ENCODE measurements at places on chromosomes 13 and 19. TPM values are rescaled to one million over a fixed set of nuclear protein-coding genes. Genes with fewer than 3 reads are reported as not detected.

DNA sequence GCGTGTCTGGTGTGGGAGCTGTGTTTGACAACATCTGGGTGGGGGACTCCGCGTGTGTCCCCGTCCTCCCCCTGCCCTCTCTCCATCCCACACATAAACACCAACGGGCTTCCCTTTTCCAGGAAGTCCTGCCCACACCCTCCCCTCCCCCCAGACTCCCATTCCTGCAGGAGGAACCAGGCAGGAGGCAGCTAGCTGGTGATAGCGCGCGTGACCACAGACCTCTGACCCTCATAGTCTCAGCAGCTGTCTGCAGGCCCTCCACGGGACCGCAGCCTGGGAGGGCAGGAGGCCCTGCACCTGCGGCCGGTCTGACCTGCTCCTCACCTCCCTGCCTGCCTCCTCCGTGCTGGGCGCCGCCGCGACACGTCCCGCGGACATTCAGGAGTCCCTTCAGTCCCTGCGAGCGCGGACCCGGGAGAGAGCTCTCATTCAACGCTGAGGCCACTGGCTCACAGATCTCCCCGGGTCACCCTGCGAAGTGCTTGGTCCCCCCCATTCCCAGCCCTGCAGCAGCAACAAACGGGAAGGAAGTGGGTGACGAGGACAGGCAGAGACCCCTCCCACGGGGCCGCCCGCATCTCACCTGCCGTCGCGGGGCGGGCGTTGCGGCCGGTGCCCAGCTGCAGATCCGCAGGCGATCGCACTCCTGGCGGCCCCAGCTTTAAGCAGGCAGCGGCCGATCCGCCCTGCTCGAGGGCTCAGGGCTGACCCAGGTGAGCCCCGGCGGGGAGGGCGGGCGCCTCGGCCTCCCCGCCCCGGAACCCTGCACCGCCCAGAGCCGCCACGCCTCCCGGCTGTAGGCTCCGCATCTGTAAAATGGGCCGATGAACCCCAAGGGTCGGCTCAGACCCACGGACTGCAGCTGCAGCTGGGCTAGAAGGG, 1.1 kb upstream of the ACP5 start:
- DNase-seq: no peak

GRCh38 chr13:28659621-28659970, 666 bp downstream of the POMP start:
- DNase-seq: no peak

DNA sequence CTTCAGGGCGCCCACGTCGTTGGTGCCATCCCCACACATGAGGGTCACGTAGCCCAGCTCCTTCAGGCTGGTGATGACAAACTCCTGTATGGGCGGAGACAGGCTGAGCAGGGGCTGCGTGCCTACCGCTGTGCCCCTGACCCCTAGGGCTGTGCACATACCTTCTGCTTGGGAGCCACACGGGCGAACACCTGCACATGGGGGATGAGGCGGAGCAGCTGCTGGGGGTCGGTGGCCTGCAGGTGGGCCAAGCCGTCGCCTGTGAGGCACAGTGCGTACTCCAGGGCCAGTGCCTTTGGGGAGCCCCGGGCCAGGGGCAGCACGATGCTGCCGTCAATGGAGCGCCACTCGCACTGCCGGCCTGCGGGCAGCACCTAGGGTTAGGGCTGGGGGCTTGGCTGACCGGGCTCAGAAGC, 6.1 kb upstream of the GMIP start:
- DNase-seq: no peak

GRCh38 chr13:29550430-29550988, 45.0 kb downstream of the SLC7A1 start:
- no peak for DNase-seq

- DNase-seq: no peak
These were observed 1.5 kb upstream of the CGB5 start for GRCh38 chr19:49042177-49042576.

GRCh38 chr13:28583651-28584091, 75.3 kb upstream of the POMP start:
- DNase-seq: no peak

DNA sequence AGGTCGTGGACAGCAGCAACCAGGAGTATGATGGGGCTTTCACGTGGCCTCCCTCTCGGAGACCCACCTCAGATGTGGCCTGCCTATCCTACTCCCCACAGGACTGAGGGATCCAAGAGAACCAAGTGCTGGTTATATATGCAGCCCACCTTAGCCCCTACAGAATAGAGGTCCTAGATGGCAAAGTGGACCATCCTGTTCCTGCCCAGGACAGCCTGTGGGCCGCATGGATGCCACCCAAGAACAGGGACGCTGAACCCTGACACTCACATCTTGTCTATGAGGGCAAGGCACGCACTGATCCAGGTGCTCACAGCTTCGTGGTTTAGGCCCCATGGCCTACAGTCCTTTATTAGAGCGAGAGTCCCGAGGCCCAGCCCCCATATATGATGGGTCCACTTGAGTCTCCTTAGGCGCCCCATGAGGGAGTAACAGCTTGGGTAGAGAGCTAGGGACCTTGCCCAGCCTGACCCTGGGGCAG, 1.5 kb upstream of the SLC27A5 start:
- no peak for DNase-seq

DNA sequence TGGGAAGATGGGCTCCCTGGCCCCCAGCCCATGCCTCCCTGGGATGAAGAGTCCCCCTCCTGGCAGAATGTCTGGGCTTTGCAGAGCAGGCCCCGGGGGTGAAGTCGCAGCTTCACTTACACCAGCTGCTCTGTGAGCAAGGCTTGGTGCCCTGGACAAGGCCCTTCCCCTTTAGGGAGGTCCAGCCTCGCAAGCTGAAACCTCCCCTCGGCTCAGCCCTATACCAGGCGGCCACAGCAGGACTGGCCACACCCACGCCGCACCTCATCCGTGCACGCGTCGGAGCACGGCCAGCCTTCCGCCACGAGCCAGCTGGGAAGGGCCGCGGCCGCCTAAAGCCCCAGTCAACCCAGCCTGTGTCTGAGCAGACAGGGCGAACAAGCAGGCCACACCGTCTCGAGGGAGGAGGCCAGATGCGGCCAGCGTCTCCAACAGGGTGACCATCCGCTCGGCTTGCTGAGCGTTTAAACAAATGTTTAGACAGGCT, 83.2 kb upstream of the MCF2L start:
- no peak for DNase-seq

GRCh38 chr19:11373885-11374432, 507 bp upstream of the SWSAP1 start:
- no peak for DNase-seq

- DNase-seq: no peak
These were observed 1.5 kb upstream of the ECSIT start for GRCh38 chr19:11530432-11530831.

- no peak for DNase-seq
These were observed 86.2 kb upstream of the FRY start for GRCh38 chr13:31945202-31945961.

- DNase-seq: no peak
These were observed 65.8 kb downstream of the MLLT1 start for GRCh38 chr19:6213696-6214641.

- no peak for DNase-seq
These were observed 3.5 kb upstream of the TLE5 start for GRCh38 chr19:3065675-3066357.

GRCh38 chr19:51712461-51713081, 11.2 kb downstream of the HAS1 start:
- no peak for DNase-seq

GRCh38 chr13:77095288-77095687, 68.3 kb upstream of the FBXL3 start:
- DNase-seq: no peak

GRCh38 chr19:15913384-15913783, 15.5 kb upstream of the CYP4F2 start:
- no peak for DNase-seq

GRCh38 chr13:46100191-46100815, 4.5 kb downstream of the CPB2 start:
- no peak for DNase-seq

DNA sequence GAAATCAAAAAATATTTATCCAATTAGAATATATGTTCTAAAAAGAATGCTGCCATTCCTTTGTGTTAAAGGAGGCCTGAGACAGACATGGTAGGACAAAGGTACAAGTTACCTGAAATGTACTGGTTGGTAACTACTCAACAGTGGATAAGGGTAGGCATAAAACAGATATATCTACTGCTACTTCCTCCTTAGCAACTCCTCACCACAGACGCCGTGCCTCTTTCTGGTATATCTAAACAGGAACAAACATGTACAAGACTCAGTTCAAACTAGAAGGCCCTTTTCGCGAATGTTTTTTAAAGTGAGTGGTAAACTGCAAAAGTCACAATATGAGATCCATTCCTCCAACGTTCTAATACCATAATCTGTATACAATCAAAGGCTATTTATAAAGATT, 86.9 kb downstream of the TBC1D4 start:
- no peak for DNase-seq

- no peak for DNase-seq
These were observed 17.7 kb downstream of the GPC6 start for GRCh38 chr13:93244141-93244917.

- no peak for DNase-seq
These were observed 307.4 kb downstream of the KLF5 start for GRCh38 chr13:73366241-73366640.

DNA sequence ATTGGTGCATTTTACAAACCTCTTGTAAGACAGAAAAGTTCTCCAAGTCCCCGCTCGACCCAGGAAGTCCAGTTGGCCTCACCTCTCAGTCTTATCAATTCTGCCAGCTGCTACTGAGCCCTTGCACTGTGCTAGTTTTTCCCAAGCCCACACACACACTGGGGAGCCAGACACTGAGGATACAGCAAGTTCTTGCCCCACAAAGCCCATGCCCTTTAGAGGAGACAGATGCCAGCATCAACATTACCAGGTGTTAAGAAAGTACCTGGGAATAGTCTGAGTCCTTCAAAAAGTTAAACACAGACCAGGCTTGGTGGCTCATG, 175.0 kb downstream of the PTPRS start:
- DNase-seq: no peak

- no peak for DNase-seq
These were observed 29.2 kb downstream of the CSNK1G2 start for GRCh38 chr19:1970003-1970805.

- no peak for DNase-seq
These were observed 68.3 kb upstream of the MCF2L start for GRCh38 chr13:112900691-112901091.

GRCh38 chr13:90562443-90562842, 785.0 kb upstream of the MIR17HG start:
- DNase-seq: no peak

- no peak for DNase-seq
These were observed 687.0 kb downstream of the EFNB2 start for GRCh38 chr13:105848494-105848893.

- DNase-seq: peak; percentile 36
These were observed 50.3 kb upstream of the SIN3B start for GRCh38 chr19:16778796-16779411.

DNA sequence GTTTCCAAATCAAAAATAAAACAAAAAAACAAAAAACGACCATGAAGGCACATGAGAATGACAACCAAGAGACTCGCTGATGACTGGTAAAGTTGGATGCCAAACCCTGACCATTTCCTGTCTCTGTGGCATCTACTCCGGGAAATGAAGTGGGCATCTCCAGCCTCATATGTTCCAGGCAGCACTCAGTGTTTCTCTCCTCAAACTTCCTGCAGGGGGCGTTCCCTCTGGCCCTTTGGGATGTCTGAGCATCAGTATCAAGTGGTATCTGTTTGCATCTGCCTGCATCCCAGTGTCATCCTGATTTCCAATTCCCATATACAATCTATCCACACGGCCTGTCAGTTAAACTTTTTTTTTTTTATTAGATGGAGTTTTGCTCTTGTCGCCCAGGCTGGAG, 9.8 kb upstream of the SIGLEC12 start:
- DNase-seq: no peak

- DNase-seq: no peak
These were observed 8.8 kb upstream of the F7 start for GRCh38 chr13:113096745-113097305.

Gene DLEU7
- 27.9 TPM for total RNA-seq

Gene SLC46A3
- total RNA-seq: 12.5 TPM

Gene ZNF136
- total RNA-seq: 10.7 TPM

Gene OR10H1
- not detected for total RNA-seq

Gene FOXO1
- total RNA-seq: 8.7 TPM

Gene ZNF222
- 9.6 TPM for total RNA-seq

Gene MTUS2
- total RNA-seq: 0.09 TPM

Gene DENND1C
- total RNA-seq: 6.8 TPM

Gene KLK1
- 0.14 TPM for total RNA-seq

Gene PSG7
- not detected for total RNA-seq

Gene CRLF1
- 0.33 TPM for total RNA-seq

Gene SLC25A42
- 5.8 TPM for total RNA-seq

Gene PRKCG
- 1.1 TPM for total RNA-seq

Gene JUNB
- total RNA-seq: 121 TPM

Gene ANKRD24
- 0.42 TPM for total RNA-seq

Gene SAFB
- total RNA-seq: 32.6 TPM

Gene A1BG
- total RNA-seq: 59.3 TPM

Gene ZNF85
- total RNA-seq: 15.8 TPM

Gene PLVAP
- 11.7 TPM for total RNA-seq

Data from thymus (tissue), 14 donors.